Left ventricle myocardium inferior (tissue), 1 donor: ENCODE measurements at places on chromosomes 2 and 18. TPM values are rescaled to one million over a fixed set of nuclear protein-coding genes. Genes with fewer than 3 reads are reported as not detected.

Gene RPS27A
- 459 TPM for total RNA-seq

DNA sequence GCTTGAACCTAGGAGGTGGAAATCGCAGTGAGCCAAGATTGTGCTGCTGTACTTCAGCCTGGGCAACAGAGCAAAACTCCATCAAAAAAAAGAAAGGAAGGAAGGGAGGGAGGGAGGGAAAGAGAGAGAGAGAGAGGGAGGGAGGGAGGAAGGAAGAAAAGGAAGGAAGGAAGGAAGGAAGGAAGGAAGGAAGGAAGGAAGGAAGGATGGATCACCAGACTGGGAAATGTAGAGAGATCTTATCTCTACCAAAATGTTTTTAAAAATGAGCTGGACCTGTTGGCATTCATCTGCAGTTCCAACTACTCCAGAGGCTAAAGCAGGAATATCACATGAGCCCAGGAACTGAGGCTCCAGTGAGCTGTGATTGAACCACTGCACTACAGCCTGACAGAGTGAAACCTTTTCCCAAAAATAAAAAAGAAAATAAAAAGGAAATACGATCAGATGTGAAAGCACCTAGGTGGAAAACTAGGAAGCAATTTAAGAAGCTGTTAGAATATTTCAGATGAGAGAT lies 239.4 kb downstream of the CDH7 start:
- H3K4me3 ChIP-seq: no peak overlapping the region
- no peak for DNase-seq
- H3K27ac ChIP-seq: no peak overlapping the region
- no peaks in the 10 kb centered on the region for H3K4me1 ChIP-seq
- no peaks in the 10 kb centered on the region for H3K36me3 ChIP-seq

DNA sequence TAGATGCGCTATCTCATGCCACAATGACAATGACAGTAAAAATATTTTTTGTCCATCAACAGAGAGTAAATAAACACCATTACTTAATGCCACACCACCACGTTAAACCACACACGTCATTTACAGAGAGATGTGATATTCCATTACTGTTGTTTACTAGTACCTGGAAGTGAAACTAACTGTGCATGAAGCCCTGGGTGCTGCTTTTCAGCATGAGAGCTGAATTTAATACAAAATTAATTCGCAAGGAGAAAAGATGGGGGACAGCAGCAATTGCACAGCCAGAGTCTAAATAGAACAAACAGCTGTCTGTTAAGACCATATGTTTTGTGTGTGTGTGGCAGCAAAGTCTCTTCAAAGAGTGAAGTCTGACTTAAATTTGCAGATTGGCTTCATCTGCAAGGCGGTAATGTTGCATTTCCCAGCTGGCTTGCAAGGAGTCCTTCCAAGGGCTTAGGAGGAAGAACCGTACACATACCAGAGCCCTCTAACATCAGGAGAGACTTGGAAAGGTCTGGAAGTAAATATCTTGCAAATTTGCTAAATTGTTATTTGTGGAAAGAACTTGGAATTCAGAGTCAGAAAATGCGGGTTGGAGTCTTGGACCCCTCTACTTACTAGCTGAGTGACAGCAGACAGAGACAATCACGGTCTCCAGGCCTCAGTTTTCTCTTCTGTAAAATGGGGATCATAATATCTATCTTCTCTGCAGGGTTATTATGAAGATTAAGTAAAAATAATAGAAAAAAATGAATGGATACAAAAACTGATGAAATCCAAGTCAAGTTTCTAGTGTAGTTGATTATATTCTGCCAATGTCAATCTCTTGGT lies 127.6 kb downstream of the ALPK2 start:
- no peaks in the 10 kb centered on the region for H3K27me3 ChIP-seq
- DNase-seq: no peak
- peaks cover 23% of the 10 kb centered on the region for H3K36me3 ChIP-seq
- no peak overlapping the region for H3K4me3 ChIP-seq
- no peaks in the 10 kb centered on the region for H3K4me1 ChIP-seq

DNA sequence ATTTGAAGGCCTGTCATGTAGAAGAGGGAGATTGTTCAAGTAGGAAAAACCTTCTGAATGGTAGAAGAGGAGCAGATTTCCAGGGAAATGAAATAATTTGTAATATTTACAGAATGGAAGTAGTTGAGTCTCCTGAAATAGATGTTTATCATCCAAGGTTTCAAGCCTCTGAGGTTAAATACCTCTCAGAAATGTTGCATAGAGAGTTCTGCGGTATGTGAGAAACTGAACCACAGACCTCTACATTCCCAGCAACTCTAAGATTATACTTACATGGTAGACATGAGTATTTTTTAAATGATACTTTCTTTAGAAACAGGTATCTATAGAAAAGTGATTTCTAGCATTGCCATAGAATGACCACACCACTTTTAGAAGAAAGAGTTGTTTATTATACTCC lies 379.8 kb upstream of the FANCL start:
- no peaks in the 10 kb centered on the region for H3K27me3 ChIP-seq
- no peak overlapping the region for H3K4me3 ChIP-seq
- no peak for DNase-seq
- no peaks in the 10 kb centered on the region for H3K36me3 ChIP-seq
- no peak overlapping the region for H3K27ac ChIP-seq

- DNase-seq: no peak
- H3K27me3 ChIP-seq: peaks cover 6% of the 10 kb centered on the region
- no peak overlapping the region for H3K4me3 ChIP-seq
Observed at GRCh38 chr2:233090879-233091278, 30.7 kb downstream of the INPP5D start.

GRCh38 chr2:5528706-5529105 lies 163.5 kb upstream of the SOX11 start:
- H3K36me3 ChIP-seq: no peaks in the 10 kb centered on the region
- peaks cover 11% of the 10 kb centered on the region for H3K27me3 ChIP-seq
- no peak overlapping the region for H3K4me3 ChIP-seq
- H3K4me1 ChIP-seq: no peaks in the 10 kb centered on the region
- DNase-seq: no peak
- H3K27ac ChIP-seq: no peak overlapping the region

DNA sequence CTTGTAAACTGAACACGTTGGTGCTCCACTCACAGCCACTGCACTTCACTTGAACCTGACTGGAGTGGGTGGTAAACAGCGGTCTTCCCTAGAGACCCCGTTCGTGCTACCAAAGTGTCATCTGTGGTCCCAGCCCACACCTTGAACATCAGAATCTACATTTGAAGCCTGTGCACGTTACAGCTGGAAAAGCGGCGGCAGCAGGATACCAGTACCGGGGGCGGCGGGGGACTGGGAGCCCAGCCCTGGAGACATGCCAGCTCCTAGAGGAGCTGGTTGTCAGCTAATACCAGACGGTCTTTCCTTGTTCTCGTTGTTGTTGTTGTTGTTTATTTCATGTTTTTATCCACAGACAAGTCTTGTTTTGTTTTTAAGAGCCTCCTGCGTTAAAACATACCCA lies 156.7 kb downstream of the WDSUB1 start:
- peak overlapping the region; percentile 84 for H3K27ac ChIP-seq
- DNase-seq: peak; percentile 57
- peak overlapping the region; percentile 3 for H3K4me3 ChIP-seq
- H3K27me3 ChIP-seq: no peaks in the 10 kb centered on the region
- H3K4me1 ChIP-seq: peaks cover 94% of the 10 kb centered on the region
- H3K36me3 ChIP-seq: no peaks in the 10 kb centered on the region
